ENCODE measurements at places on chromosomes 7 and 10.

- DNase-seq: no peak
These were observed 71.9 kb downstream of the WIPF3 start for GRCh38 chr7:29878081-29878688.

GRCh38 chr10:48890888-48891850 lies 48.5 kb downstream of the LRRC18 start:
- DNase-seq: no peak

DNA sequence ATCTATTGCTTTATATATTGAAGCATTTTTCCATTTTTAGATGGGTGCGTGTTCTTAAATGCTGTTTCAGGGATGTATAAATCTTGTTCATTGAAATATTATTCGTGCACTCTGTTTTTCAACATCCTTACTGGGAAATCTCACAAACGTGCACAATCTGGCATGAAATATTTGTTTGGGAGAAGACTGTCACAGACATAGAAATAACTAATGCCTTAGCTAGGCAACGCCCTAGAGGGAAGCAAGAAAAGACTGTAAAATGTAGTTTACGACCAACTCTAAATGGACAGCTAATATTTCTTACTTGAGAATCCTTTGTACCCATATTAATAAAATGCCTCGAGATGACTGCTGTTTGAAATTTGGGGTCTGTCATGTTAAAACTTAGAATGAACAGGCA lies 8.9 kb downstream of the DOCK4 start:
- DNase-seq: no peak

DNA sequence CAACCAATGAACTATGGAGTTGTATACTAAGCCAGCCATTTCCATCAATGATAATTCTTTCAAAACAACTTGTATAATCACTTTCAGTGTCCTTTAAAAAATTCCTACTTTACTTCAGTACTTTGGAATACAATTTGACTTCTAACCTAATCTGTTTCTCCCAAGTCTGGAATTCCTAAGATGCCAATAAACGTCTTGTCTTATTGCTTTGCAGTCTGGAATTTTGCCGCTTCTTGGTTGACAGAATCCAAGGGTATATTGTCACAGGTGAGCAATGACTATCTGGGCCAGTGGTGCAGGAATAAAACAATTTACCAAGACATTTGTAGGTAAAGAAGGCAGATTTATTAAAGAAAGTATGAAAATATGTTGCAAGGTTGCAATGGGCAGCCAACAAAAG lies 21.8 kb downstream of the RP9 start:
- no peak for DNase-seq

- no peak for DNase-seq
These were observed 49.3 kb downstream of the C10orf120 start for GRCh38 chr10:122650331-122650730.

GRCh38 chr10:19629567-19629966 lies 186.7 kb upstream of the PLXDC2 start:
- no peak for DNase-seq

DNA sequence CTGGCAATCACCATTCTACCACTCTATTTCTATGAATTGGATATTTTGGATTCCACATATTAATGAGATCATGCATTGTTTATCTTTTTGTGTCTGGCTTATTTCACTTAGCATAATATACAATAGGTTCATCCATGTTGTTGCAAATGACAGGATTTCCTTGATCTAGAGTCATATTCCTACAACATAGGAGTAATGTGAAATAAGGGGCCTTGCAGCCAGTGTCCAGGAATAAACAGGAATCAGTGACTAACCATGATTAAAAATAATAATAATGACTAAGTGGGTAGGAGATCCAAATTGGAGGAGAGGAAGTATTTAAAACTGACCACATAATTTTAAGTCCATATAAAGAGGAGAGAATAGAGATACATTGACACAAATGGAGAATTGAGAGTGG lies 49.9 kb downstream of the SCIN start:
- no peak for DNase-seq

DNA sequence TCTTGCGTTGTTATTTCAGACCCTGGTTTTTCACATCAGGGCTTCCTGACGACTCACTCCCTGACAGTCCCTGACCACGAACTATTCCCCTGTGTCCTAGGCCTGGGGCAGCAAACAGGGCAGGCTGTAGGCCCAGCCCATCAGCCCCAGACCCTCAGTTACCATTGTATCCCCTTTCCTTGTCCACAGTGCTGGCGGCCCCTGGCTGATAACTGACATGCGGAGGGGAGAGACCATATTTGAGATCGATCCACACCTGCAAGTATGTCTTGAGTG lies 50.5 kb upstream of the TRIM8 start:
- DNase-seq: no peak

- no peak for DNase-seq
These were observed 217.8 kb downstream of the DNAJB6 start for GRCh38 chr7:157554393-157555238.

DNA sequence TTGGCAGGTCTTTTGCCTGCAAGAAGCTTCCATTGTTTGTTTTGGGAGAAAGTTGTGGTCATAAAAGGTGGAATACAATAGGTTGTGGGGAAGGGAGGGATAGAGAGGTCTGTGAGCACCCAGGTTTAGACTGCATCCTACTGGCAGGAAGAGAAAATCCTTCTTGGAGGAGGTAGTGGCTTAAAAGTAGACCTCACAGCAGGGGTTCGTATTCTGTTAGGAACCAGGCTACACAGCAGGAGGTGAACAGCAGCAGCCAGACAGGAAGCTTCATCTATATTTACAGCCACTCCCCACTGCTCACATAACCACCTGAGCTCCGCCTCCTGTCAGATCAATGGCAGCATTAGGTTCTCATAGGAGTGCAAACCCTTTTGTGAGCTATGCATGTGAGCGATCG lies 245.3 kb downstream of the NSUN6 start:
- DNase-seq: no peak

- DNase-seq: peak; percentile 7
These were observed 529 bp downstream of the HPS1 start for GRCh38 chr10:98446151-98446660.

- DNase-seq: no peak
These were observed at the start of gene TCERG1L for GRCh38 chr10:131311661-131312477. TSS of gene TCERG1L (minus strand) at chr10:131311721. CDS start at chr10:131311635, 86 bp downstream.

GRCh38 chr10:98267069-98267893 lies 713 bp downstream of the LOXL4 start:
- DNase-seq: no peak

GRCh38 chr7:141119187-141119586 lies 45.3 kb downstream of the TMEM178B start:
- DNase-seq: no peak

DNA sequence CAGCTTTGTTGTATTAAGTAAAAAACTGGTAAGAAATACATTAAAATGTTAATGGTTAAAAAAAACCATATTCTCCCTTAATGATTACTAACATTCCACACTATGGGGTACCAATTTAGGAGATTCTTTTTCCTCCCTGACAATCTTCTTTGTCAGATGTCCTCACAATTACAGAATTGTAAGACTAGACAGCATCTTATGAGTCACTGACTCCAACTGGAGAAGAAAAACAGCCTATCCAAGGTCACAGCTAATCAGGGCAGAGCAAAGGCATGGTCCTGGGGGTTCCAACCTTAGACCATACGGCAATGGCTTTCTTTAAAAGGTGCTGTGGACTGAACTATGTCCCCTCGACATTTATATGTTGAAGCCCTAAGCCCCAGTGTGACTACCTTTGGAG lies 127.6 kb downstream of the DLG5 start:
- no peak for DNase-seq

DNA sequence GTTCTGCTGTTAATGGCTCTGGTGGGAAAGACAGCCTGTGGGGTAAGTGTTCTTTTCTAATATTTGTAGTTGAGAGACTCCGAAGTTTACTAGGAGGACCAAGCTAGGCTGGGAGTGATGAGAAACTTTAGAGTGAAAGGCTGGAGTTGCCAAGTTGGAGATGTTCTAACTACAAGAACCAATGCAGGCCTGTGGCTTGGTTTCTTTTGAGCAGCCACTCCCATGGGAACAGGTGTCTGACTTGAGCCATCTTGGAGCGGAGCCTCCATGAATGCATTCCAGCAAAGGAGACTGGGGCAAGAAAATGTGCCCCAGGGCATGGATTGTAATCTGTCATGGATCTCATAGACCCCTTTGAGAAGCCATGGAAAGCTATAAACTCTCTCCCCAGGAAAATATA lies 296 bp downstream of the HABP2 start:
- no peak for DNase-seq

- DNase-seq: no peak
These were observed 279.8 kb upstream of the FZD8 start for GRCh38 chr10:35921866-35922350.

DNA sequence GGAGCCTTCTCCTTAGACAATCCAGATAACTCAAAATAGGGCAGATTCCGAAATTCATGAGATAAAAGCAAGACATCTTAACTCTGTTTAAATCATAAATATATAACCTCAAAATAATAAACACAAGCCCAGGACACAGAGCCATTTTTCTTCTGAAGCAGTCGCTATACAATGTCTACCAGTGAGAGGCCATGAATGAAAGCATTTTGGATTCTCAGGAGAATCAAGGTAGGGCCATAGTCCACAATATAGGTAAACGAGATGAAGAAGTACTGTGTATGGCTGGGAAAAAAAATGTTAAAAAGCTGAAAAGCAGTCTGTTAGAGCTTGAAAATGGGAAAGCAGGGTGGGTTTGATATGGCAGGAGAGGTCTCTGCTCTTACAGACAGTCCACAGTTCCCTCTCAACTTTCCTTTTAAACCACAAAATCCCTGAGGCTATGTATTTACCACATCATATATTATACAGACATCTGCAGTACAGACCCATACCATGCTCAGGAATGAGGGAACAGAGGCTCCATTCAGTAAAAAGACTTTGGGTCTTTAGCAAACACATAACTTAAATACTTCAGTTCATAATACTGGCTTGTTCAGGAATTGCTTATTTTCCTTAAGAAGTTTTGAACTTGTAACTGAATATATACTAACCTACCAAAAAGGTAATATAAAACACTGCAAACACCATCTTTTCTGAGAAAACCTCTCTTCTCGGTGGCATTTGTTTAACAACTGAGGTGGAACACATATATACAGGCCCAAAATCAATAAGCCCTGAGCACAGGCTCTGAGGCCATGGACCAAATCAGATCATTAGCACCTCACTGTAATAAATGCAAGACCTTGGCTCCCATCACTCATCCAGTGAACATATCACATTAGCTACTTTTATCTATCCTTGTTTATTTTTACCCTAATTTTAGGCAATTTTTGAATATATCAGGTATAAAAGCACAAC lies 109.3 kb downstream of the SORBS1 start:
- DNase-seq: no peak

DNA sequence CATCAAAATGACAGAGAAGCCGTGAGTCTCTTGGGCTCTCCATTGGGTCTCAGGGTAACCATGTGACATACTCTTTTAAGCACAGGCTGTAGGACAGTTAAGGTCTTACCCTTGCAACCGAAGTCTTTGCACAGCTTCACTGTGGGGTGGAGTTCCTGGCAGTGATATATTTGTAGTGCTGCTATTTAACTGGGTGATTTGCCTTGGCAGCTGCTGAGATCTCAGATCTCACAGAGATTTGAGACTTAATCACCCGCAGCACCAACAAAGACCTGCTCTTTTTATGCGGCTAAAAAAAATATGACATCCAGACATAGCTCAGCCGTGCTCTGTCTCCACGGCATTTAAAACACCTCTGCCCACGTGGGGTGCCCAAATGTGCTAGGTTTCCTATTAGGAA lies 63.4 kb upstream of the NPTX2 start:
- DNase-seq: no peak

GRCh38 chr10:100462709-100463108 lies at the start of gene WNT8B:
TSS of gene WNT8B (plus strand) at chr10:100463009. CDS start at chr10:100463169, 160 bp downstream.
- DNase-seq: no peak

GRCh38 chr10:33102071-33102470 lies 144.0 kb upstream of the ITGB1 start:
- DNase-seq: no peak

- no peak for DNase-seq
These were observed 91.0 kb downstream of the MET start for GRCh38 chr7:116762971-116763370.

DNA sequence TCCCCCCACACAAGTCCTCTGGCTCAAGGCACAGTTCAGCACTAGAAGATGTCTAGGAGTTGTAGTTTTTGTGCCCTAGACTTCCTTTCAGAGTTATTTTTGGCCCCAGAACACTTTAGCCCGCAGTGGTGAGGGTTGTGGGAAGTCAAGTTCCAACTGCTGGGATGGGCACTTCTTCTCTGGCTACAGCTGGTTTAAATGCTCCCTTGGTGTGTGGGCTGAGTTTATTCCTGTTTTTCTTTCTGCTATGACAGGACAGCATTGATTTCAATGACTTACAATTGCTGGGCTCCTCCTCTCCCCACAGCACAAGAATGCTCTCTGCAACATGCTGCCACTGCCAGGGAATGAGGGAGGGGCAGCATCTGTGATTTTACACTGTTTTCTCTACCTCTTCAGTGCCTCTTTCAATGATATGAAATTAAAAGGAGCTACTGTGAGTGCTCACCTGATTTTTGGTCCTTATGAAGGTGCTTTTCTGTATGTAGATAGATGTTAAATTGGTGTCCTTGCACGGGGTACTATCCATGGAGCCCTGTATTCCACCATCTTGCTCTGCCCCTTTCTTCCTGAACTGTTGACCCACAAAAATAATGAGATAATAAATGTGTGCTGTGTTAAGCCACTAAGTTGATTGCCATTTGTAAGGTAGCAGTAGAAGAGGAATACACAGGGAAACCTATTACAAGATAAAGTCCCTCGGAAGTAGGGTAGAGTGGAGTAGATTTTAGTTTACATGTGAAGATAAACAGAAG lies 56.3 kb downstream of the SLC13A1 start:
- DNase-seq: no peak

- DNase-seq: no peak
These were observed 20.4 kb downstream of the ELFN1 start for GRCh38 chr7:1690359-1690958.

GRCh38 chr10:109866995-109867635 lies 56.2 kb downstream of the XPNPEP1 start:
- DNase-seq: no peak

DNA sequence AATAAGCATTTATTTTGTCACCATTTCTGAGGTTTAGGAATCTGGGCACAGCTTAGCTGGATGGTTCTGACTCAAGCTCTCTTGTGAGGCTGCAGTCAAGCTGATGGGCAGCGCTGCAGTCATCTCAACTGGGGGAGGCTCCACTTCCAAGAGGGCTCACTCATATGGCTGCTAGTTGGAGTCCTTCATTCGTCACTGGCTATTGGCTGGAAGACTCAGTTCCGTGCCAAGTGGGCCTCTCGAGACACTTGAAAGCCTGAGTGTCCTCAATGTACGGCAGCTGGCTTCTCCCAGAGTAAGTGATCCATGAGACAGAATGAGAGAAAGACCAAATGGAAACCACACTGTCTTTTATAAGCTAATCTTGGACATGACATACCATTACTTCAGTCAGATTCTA lies 21.6 kb upstream of the COL13A1 start:
- no peak for DNase-seq

- DNase-seq: no peak
These were observed 183.5 kb upstream of the CDCA7L start for GRCh38 chr7:22129166-22129565.

Data from stimulated activated CD8-positive, alpha-beta memory T cell treated with anti-CD3 and anti-CD28 coated beads, Interleukin-4, amount 100 ng/mL, for 4 hours (primary cell).